ENCODE measurements at places on chromosomes 7 and 10. TPM values are rescaled to one million over a fixed set of nuclear protein-coding genes. Genes with fewer than 3 reads are reported as not detected.
A peak's percentile ranks its signal among the peaks of the same experiment; 100 is the strongest.

GRCh38 chr7:19939746-19940145, 166.3 kb upstream of the TMEM196 start:
- DNase-seq: no peak

DNA sequence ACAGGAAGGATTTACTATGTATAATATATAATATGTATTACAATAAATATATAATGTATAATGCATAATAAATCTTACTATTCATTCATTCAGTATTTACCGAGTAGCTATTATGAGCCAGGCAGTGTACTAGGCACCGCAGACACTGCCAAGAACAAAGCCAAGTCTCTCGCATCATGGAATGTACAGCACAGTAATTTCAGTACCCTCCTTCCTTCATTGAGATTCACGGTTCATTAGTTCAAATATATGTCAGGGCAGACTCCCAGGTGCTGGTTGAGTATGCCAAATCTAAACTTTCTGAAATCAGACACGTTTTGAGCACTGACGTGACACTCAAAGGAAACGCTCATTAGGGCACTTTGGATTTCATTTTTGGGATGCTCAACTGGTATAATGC, 9.1 kb downstream of the USP6NL start:
- no peak for DNase-seq

GRCh38 chr7:80224415-80224814, 89.8 kb downstream of the GNAI1 start:
- no peak for DNase-seq

DNA sequence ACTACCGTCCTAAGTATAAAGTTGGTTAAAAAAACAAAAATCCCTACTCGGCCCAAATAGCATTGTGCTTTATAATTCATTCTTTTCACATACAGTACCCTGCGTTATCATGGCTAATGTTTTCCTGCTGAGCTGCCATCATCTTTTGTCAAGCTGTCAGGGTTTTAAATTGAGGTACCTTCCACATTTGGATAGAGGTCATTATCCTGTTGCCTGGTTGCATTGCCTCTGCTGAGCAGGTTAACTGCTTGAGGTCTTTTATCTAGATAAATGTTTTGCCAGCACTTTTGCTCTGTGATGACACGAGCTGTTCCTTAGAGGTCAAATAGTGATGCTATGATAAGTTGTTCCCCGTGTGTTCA, 94.4 kb upstream of the FZD1 start:
- no peak for DNase-seq

DNA sequence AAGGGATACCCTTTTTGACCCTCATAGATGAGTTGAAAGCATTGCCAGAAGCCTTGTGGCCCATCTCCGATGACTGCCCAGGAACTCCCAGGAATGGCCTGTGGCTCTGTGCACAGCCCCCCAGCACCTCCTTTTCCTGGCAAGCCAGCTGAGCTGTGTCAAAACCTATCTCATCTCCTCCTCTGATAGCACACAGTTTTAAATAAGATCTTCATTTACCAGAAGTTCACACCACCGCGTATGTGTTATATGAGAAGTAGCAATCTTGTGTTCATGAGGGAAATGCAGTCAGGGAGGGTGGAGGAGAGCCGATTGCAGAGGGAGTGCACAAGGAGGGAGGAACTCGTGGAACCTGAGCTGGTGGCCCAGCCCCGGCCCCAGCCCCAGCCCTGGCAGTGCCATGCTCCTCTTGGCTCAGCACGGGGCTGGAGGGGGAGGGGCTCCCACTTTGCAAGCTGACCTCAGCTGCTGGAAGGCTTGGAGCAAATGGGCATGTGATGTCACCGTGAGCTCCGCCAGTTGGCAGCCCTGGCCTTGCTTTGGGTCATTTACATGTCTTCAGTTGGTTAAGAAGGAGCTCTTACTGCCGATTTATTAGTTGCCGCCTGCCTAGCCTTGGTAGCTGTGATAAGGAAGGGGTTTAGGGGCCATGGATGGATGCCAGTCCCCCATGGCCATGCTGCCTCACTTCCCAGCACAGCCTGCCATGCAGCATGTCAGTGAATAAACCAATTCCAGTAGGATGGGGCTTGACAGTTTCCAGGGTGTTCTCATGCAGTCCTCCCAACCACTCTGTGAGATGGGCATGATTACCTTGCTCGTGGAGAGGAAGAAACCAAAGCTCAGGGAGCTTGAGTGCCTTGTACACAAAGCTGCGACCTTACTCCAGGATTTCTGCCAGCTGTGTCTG, 20.0 kb downstream of the UNC5B start:
- no peak for DNase-seq

DNA sequence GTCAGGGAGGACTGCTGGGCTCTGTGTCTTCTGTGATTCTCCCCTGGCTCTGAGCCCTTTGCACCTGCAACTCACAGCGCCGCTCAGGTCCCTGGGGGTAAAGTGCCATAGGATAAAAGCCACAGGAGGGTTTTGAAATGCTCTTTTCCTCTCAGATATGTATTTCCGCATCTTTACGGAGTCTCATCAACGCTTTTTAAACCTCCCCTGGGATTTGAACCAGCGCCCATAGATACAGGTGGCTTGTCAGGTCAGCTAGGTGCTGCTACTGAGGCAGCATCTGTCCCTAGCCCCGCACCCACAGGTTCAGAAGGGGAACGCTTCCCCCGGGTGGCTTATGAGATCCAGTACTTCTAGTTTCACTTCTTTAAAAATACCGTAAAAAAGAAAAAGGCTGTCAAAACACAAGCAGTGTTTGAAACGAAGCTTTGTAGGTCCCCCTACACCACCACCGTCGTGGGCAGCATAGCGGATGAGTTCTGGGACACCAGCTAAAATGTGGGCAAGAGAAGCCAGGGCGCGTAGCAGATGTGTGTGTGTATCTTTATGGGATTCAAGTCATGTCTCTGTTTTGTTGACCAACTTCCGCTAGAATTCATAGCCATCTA, 173.5 kb downstream of the CUX1 start:
- DNase-seq: no peak

DNA sequence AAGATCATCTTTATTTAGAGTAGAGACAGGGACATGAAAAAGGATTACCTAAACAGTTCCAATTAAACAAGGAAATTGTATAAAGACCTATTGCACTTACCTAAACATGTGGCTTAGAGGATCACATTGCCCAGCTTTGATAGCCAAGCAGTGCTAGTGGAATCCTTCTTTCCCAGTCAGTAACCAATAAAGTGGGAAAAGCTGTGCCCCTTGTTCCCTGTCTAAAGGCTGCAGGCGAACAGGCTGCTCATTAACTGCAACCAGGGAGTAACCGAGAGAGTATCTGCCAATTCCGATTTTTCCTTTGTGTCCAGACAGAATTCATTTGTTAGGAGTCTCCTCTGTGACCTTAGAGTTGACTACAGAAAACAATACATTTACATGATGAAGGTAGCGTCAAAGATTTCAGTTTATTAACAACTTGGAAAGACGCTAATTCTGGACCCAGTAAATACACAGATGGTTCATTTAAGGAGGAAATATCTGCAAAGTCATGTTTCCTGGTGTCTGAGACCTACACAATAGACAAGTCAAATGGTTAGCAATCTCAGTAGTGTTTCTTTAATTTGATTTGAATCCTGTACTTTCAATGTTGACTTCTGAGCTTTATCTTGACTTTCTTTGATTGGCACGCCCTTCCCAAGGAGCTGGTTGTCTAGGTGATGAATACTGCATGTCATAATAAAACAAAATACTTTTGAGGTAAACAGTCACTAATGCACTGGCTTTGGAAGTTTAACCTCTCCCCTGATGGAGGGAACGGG, 57.3 kb upstream of the MET start:
- DNase-seq: peak; percentile 63

DNA sequence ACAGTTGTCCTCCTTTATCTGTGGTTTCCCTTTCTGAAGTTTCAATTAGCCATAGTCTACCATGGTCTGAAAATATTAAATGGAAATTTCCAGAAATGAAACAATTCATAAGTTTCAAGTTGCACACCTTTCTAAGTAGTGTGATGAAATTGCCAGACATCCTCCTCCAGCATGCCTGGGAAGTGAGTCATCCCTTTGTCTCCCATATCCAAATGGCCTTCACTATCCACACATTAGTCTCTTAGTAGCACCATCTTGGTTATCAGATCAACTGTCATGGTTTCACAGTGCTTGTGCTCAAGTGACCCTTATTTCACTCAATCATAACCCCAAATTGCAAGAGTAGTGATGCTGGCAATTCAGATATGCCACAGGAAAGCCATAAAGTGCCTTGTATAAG, 83.4 kb upstream of the PPP1R9A start:
- no peak for DNase-seq

- DNase-seq: peak; percentile 73
Observed at GRCh38 chr7:112452102-112452888, 2.0 kb downstream of the IFRD1 start.

- peak; percentile 34 for DNase-seq
Observed at GRCh38 chr10:98466861-98467505, 20.2 kb upstream of the HPS1 start.

DNA sequence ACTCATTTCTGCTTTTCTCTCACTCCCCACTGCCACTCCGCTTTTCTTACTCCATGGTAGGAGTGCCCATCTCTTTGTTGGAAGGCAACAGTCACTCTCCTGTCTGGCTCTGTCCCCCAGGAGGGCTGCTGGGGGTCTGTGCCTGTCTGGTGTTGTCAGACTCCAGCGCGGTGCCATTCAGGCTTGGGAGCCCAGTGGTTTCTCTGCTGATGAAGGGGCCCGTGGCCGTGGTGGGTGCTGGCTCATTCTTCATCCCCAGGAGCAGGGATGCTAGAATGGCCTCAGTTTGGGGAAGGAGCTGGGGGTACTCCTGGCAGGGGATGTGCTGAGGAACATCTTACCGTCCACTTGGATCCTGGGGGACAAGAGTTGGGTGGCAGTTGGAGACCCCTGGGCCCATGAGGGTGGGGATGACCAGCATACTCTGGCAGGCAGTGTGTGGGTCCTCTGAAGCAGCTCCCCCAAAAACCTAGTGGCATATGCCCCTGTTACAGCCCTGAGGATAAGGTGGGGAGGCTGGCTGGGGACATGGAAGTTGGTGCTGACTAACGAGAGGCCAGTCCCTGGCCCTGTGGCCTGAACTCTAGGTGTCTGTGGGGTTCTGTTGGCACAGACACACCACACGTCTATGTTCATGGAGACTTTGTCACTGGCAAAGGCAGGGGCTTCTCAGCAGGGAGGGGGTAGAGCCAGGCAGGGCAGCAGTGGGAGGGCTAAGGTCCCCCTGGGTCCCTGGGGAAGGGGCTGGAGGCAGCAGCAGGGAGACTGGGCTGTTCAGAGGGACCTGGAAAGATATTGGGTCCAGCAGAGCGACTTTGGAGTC, 102.8 kb upstream of the RET start:
- no peak for DNase-seq

DNA sequence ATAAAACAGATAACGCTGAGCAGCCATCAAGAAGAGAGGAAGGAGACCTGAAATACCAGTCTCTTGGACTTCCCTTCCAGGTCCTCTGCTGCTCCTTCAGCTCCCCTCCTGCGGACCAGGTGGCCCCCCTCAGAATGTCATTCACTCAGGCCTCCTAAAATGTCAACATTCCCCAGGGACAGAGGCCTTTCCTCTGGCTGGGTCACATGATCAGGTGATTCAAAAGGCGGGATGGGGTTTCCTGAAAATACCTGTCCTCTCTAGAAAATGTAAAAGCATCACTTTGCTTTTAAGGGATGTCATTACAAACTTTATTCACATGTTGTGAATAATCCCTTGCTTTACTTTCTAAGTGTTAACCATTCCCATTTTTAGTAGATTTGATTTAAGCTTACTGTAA, 311.1 kb downstream of the INHBA start:
- no peak for DNase-seq

GRCh38 chr10:121680879-121681655, 82.8 kb upstream of the FGFR2 start:
- DNase-seq: no peak

- no peak for DNase-seq
Observed at GRCh38 chr7:74230446-74231231, 20.8 kb downstream of the LAT2 start.

DNA sequence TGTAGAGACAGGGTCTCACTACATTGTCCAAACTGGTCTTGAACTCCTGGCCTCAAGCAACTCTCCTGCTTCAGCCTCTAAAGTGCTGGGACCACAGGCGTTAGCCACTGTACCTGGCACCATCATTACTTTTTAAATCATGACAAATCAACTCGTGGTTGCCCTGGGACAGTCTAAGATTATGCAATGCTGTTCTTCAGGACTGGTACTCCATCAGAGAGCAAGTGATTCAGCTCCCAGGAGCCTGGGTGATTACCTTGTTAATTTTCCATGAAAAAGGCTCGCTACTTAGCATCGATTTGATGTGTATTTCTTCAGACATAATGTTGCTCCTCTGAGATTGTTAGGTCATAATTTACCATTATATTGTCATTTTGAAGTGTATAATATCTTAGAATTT, 158.9 kb upstream of the STEAP4 start:
- DNase-seq: no peak

DNA sequence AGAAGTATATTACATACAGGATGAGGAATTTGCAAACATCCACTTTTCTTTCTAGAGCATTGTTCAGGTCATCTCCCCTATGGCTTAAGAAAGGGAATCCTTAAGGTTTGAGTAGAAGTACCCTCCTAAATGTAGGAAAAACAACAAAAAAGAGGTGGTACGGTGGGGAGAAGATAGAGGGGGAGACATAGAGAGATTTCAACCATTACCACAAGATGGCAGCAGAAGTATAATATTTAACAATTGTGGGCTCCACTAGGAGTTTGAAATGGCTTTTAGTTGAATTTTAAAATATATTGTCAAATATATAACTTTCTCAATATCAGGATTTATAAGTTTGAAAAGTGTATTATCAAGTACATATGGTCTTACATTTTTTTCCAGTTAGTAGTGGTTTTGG, 72.7 kb upstream of the PRKG1 start:
- DNase-seq: no peak

GRCh38 chr7:102073931-102074880, 212.5 kb upstream of the SH2B2 start:
- no peak for DNase-seq

- no peak for DNase-seq
Observed at GRCh38 chr7:24914465-24914859, 65.5 kb downstream of the OSBPL3 start.

Gene ZNF117
- polyA plus RNA-seq: 31.1 TPM

Gene FGFBP3
- 1.9 TPM for polyA plus RNA-seq

Gene XRCC2
- 6.0 TPM for polyA plus RNA-seq

Gene FAM25G
- polyA plus RNA-seq: not detected

Gene TAS2R38
- 0.16 TPM for polyA plus RNA-seq
